GM18507 (cell line): ENCODE measurements at places on chromosomes 4 and X.

DNA sequence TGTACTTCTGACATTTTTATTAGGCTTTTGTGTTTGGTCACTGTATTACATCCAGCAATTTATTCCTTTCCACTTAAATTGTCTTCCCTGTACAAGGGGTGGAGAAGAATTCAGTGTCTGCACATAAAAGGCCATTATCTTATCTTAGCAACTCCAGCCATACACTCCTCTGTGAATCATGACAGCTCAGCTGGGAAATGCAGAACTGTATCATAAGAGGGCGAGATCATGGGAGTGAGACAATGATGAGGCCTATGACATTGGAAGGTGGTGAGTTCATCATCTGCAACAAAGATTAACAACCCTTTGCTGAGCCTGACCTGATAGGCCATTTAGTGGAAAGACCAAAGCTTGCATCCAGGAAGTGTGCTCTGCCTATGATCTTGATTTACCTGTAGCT is 33.3 kb downstream of the SLIT2 start:
- no peak for DNase-seq

DNA sequence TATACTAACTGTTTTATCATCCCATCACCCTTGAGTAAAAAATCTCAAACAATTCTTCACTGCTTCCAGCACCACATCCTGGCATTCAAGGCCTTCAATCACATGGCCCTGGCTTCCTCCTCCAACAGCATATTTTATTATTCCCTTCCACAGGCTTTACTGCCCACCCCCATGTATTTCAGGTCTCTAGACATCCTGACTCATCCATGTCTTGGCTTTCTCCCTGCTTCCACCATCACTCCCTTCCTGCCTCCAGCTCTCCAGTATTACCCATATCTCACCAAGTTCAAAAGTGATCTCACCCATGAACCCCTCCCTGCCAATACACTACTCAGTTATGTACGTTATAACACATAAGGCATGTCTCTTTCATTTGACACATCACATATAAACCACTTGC is 34.7 kb upstream of the PLAC1 start:
- DNase-seq = no peak

- no peak for DNase-seq
These were observed 12.7 kb downstream of the IL1RAPL1 start for GRCh38 chrX:28599957-28600356.

DNA sequence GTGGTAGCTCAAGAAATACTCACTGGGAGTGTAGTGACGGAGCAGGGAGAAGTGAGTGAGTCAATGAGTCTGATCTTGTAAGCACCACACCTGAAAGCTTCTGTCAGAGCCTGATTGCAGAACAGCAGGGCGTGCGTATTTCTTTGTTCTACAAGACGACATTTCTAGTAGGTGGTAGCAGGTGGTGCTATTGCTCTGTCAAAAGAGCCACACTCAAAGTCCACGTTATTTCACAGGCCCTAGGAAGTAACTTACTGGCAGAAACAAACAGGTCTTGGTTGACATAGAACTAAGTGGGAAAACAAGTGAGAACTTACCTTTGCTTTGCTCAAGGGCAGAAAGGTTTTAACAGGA is 46.4 kb upstream of the SPRY1 start:
- DNase-seq = no peak

DNA sequence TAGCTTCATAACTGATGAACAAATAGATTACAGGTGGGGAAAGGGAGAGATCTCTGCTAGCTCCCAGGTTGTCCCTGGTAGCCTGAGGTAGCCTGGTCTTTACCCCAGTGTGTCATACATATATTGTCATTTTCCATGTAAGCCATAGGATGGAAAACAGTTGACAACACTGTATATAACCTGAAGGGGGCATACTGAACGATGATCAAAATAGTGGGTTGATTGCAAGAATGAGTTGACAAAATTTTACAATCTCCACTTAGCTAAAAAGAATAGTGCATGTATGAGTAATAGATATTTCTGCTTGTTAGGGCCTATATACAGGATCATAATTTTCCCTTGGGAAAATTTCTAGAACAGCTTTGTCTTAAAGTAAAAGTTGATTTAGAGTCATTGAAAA is 304.1 kb upstream of the HAND2 start:
- DNase-seq = no peak

DNA sequence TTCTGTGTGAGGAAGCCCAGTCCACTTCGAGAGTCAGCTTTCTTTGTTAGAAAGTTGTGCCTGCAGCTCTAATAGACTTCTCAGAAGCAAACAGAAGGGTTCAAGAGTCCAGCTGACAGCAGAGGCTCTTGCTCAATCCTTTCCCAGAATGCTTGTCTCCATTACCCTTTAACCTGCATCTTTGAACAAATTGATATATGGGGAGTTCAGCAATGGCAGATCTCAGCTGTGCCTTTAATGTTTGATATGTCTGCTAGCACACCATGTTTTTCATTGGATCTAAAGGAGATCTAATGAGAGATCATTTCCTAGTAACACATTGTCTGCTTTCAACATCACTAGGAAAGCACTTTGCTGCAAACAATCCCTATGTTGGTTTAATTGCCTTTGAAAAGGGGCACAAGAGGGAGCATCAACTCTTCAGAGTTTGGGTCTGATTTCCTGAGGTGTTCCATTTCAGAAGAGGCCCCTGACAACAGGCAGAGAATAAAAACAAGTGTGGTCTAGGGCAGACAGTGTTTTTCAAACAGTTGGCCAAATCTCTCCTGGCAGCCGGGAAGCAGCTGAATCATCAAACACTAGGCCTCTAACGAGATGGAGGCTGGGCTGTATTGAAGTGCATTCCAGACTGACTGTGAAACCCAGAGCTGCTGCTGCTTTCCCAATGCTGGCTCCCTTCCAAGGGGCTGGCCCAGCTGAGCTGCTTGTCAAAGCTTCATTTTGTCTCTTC is 55.5 kb downstream of the LUZP4 start:
- DNase-seq = no peak

- DNase-seq = no peak
These were observed 21.2 kb downstream of the HERC3 start for GRCh38 chr4:88613417-88613875.

DNA sequence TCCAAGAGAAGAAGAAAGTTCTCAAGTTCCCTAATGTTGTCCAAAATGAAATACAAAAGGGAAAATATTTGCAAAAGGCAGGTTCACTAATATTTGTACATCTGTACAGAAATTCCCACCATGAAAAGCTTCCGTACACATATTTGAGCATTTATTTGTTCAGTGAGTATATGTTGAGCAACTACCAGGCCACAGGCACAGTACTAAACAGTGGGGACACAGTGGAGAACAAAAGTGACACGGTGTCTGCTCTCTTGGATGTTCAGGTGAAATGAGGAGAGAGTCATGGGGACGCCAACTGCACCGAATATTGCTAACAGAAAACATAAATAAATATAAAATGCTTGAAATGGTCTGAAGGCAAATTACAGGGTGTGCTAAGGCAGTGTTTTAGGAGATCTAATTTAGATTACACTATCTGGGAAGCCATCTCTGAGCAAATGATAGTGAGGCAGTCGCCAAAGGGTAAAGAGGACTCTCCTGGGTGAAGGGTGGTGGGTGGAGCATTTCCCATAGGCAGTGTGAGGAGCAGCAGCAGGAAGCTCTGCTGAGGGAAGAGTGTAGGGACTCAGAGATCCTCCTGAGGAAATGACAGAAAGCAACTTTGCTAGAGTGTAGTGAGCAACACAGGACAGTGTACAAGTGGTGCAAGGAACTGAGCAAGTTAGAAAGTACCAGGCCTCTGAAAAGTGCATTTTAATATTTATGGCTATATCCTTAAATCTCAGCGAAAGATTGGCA is 375.2 kb downstream of the GALNTL6 start:
- no peak for DNase-seq

DNA sequence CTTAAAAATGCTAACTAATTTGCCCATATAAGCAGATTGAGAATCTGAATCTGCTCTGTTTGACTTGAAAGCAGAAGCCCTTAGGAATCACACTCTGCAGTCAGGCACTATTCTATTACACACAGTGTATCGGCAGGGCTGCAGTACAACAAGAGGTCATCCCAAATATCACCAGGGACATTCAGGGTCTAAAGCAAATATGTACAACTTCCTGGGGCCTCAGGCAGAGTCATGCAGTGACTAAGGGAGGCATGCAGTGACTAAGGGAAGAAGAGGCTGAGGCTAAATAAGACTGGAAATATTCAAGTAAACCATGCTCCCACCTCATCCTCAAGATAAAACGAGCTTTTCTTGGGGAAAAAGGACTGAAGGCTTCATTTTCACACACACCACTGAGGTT is 20.9 kb downstream of the MAPK10 start:
- no peak for DNase-seq
